Activated CD4-positive, alpha-beta memory T cell treated with anti-CD3 and anti-CD28 coated beads, Interleukin-2, amount 10 ng/mL, durations not matched to agents 7 days and 5 days (primary cell): ENCODE measurements at places on chromosomes 6 and 20.

- DNase-seq = no peak
These were observed 620.9 kb downstream of the PHF3 start for GRCh38 chr6:64256483-64256882.

GRCh38 chr6:118641042-118641441, 10.3 kb downstream of the CEP85L start:
- DNase-seq = no peak

- DNase-seq = peak; percentile 15
These were observed 26.5 kb downstream of the ULBP1 start for GRCh38 chr6:149990212-149990660.

- DNase-seq = no peak
These were observed 8.6 kb upstream of the LY6G5C start for GRCh38 chr6:31689249-31690110.
